ENCODE measurements at places on chromosomes 2 and 18.

GRCh38 chr2:44310287-44310686 is 35.0 kb downstream of the SLC3A1 start:
- no peak for DNase-seq

GRCh38 chr2:85257970-85258605 is 69.7 kb downstream of the TGOLN2 start:
- DNase-seq = no peak

- no peak for DNase-seq
These were observed 400.7 kb downstream of the NBAS start for GRCh38 chr2:15160201-15160991.

GRCh38 chr2:169141713-169142352 is 72.5 kb downstream of the DHRS9 start:
- DNase-seq = no peak

- DNase-seq = no peak
These were observed 203.1 kb downstream of the RAB3GAP1 start for GRCh38 chr2:135255208-135255607.

GRCh38 chr2:12890481-12890991 is 173.8 kb downstream of the TRIB2 start:
- DNase-seq = no peak

- no peak for DNase-seq
These were observed 58.5 kb downstream of the TWIST2 start for GRCh38 chr2:238906254-238906935.

GRCh38 chr18:42936289-42936688 is 179.2 kb downstream of the RIT2 start:
- DNase-seq = no peak

DNA sequence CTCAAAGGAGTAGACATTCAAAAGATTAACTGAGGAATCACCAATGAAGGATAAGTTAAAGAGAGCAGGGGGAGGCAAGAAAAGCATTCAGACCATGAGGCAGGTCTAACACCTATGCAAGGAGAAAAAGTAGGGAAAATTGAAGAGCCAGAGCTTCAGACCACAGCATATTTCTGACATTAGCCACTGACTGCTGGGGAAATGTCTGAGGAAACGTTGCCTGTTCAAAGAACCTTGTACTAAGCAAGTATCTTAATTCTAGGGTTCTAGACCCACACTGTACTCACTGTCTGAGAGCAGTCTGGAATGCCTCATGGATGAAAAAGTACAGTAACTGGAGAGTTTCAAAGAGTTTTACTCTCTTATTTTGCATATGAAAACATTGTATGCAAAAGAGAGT is 39.5 kb upstream of the TFPI start:
- DNase-seq = no peak

- DNase-seq = no peak
These were observed 52.5 kb upstream of the GPR17 start for GRCh38 chr2:127593228-127594115.

- DNase-seq = no peak
These were observed 351.6 kb downstream of the SOCS6 start for GRCh38 chr18:70640336-70640887.

- DNase-seq = no peak
These were observed 136.7 kb downstream of the TMEM247 start for GRCh38 chr2:46615986-46616485.

DNA sequence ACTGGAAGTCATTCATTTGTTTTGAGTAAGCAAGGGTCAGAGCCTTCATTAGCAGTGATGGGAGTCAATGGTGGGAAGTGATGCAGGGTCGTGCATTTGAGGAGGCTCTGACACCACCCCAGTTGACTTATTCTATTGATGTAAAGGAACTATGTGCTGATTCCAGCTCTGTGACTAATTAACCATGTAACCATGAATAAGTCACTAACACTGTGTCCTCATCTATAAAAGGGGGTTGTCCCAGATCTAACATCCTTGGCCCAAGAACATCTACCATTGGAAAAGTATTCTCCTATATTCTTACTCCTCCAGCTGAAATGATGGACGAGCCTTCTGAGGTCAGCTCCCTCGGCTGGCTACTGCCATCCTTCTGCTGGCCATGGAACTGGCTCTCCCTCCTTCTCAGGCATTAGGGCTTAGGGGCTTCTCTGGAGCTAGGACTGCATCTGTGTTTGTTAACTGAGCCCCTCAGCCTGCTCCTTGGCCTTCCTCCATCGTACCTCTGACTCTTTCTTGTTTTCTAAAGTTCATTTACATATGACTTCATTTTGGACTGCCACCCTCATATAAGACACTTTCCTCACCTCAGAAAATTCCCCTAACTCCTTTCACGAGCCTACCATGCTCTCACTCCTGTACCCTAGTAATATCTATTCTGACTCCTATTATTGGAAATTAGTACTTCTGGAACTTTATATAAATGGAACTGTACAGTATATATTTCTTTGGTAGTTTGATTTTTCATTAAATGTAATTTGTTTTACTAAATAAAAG is 115.5 kb downstream of the KCTD1 start:
- DNase-seq = no peak

DNA sequence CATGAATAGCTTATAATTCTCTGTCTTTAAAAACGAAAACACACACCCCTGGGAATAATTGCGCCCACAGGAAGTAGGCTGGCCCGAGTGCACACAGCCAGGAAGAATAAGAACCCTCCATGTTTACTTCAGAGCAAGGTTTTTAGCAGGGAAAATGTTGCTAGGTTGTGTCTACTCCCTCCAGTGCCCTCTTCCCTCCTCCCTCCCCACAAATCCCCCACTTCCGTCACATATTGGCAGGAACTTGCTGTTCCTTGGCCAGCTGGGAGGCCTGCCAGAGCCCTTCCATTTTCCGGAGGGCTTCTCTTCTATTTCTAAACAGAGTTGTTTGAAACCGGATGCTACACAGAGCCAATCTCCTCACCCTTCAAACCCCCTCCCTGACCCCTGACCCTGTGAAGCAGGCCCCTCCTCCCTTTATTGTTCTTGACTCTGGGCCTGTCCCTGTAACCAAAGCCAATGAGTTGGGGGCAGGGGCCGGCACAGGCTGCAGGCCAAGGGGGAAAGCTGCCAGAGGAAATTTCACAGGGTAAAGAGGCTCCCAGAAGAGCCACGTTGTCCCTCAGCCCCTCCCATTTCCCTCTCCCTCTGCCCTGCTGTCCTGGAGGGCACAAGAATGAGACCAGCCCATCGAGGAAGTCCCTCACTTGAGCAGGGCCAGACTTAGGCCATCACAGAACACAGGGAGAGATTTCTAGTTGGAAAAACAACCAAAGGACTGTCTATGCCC is 49.8 kb upstream of the LGALSL start:
- peak; percentile 52 for DNase-seq

DNA sequence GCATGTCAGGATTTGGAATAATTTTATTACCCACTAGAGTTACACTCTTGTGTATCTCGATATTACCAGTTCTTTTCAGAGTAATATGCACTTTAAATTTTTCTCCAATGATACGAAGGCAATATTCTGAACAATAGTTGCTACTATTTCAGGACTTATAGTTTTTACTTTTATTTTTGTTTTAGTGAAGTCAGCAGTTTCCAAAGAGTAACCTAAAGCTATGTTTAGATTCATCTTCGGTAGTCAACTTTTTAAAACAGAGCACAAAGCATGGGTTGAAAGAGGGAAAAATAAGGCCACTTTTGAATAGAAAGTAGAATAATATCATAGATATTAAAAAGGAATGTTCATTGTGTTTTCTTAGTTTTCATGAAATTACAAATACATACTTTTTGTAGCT is 532.7 kb downstream of the CPS1 start:
- no peak for DNase-seq

GRCh38 chr2:70962211-70962884 is 16.1 kb upstream of the ANKRD53 start:
- no peak for DNase-seq

DNA sequence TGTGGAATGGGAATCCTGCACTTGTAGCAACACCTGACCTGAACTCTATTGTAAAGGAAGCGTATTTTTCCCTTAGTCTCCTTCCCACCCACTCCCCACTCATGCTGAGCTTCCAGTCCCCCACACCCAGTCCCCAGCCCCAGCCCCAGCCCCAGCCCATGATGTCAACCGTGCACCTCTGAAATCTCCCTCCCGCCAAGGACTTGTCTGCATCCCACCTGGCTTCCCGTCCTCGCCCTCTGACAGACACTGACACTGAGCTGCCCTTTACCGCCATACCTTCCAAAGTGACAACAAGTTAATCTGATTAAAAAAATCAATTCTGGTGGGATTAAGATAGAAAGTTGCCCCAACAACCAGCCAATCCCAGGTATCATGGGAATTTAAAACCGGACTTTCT is 213.6 kb upstream of the CELF4 start:
- DNase-seq = no peak

DNA sequence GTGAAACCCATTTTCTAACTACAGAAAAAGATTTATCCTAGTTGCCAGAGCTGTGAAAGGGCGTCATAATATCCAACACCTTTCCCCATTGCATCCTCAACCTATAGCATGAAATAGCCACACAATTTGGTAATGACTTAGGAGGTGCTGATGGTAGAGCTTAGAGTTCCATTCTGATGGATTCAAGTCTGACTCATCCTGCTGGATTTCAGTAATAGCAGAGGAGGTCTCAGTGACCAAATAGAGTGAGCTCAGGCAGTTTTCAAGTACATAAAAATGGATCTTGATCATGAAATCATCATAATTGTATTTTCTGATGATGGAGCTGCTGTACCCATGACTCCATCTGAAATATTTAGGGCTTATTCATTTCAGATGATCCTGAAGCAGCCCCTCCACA is 270.7 kb upstream of the KLHL29 start:
- no peak for DNase-seq

- no peak for DNase-seq
These were observed 522.3 kb downstream of the SOX11 start for GRCh38 chr2:6214471-6214870.

DNA sequence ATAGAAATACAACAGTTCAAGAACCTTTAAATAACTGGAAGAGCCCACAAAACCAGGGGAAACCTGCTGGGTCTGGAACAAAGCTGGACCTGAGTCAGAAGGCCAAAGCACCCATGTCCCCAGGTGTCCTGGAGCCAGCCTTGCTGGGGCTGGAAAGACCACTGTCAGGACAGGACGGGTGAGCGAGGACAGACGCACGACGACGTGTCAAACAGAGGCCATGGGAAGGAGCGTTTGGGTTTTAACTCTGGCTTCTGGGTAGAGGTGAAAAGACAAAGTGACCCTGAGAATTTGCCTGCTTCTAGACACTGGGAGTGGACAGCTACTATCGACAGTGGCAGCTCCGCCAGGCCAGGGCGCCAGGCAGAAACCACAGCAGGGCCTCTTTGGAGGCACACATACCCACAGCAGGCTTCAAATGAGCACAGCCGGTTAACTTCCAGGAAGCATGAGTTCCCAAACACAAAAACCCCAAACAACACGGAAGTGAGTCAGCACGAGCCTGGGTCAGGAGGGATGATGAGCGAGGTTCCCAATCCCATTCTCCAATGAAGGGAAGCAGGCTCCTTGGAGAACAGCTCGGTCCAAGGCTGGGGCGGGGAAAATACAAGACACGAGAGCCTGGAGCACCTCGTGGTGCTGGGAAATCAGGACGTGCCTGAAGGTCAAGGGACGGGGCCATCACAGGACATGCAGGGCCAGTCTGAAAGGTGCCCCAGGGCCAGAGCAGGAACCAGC is 208.0 kb downstream of the TWIST2 start:
- no peak for DNase-seq

DNA sequence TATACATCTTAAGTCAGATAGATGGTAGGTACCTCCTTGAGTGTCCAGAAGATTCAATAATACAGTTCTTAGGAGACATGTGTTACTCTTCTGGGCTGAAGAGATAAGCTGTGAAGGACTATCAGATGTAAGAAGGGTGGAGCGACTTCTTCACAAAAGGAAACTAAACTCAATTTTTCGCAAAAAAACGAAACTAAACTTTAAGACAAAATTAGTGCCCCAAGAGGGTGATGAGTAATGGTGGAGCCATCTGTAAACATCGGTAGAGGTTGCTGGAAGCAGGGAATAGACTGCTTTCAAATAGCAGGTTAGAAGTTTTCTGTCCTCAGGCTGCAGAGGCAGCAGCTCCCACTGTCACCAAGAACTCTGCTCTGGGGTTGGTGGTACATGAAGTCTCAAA is 111.6 kb upstream of the TACR1 start:
- DNase-seq = no peak

GRCh38 chr2:2698182-2699120 is 367.4 kb upstream of the MYT1L start:
- DNase-seq = no peak

DNA sequence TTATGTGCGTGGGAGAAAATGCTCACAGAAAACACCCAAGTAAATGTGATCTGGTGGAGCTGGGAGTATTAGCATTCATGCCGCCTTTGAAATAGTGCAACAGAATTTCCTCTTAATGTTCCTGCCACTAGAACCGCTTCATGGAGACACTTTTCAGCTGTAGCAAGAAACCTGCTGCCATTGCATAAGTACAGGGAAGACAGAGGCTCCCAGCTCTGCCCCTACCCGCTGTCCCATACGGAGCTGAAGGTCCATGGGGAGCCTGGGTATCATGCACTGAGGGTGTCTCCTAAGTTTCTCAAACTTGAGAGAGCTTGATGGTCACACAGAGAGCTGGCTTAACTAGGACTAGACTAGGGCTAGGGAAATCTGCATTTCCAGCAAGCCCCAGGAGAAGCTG is 49.6 kb downstream of the CRIM1 start:
- no peak for DNase-seq

GRCh38 chr2:200379481-200380090 is 73.1 kb downstream of the SPATS2L start:
- no peak for DNase-seq

- no peak for DNase-seq
These were observed 104.5 kb downstream of the ACAA2 start for GRCh38 chr18:49708662-49709346.

DNA sequence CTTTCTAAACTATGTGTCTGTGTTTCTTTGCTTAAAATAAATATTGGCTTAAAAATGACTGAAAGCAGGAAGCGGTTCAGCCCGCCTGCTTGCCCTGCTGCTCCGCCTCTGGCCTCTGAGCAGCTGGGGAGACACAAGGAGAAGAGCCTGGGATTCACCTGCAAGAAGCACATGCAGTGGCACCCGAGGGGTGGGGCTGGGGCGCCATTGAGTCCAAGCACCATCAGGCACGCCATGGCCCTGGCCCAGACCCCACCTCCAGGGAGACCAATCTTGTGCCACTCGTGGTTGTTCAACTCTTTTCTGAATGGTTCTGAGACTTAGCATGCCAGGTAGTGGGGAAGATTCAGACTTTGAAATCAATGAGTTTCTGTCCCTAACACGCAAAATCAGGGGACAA is 495.5 kb upstream of the MYT1L start:
- no peak for DNase-seq

GRCh38 chr2:223494496-223494895 is 107.7 kb downstream of the SCG2 start:
- DNase-seq = no peak

DNA sequence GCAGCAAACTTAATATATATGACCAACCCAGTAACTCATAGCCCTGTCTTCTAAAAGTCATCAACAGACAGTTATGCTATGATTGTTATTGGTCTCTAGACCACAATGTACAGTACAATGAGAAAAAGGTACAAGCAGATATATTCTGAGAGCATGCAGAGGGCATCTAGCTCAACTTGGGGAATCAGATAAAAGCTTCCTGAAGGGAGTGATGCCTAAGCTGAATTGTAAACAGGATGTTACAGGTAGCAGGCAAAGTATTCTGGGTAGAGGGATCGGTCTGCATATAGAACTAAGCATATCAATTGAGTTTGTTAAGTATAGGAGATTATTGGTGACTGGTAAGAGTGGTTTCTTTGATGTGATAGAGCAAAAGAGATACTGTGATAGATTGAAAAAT is 30.3 kb downstream of the ME2 start:
- DNase-seq = no peak

GRCh38 chr2:3785890-3786273 is 82.5 kb downstream of the DCDC2C start:
- no peak for DNase-seq
